ENCODE measurements at places on chromosomes 5 and 9.

- no peaks in the 10 kb centered on the region for H3K36me3 ChIP-seq
- H3K4me1 ChIP-seq: peaks cover 9% of the 10 kb centered on the region
- H3K27me3 ChIP-seq: no peaks in the 10 kb centered on the region
These were observed 296.5 kb downstream of the MAST4 start for GRCh38 chr5:66892716-66893115.

- no peak overlapping the region for H3K4me3 ChIP-seq
- H3K27ac ChIP-seq: no peak overlapping the region
- H3K4me1 ChIP-seq: no peaks in the 10 kb centered on the region
- no peaks in the 10 kb centered on the region for H3K36me3 ChIP-seq
These were observed 331.5 kb upstream of the GRIN3A start for GRCh38 chr9:102069969-102070368.

- H3K4me3 ChIP-seq: no peak overlapping the region
- H3K27me3 ChIP-seq: no peaks in the 10 kb centered on the region
- H3K27ac ChIP-seq: no peak overlapping the region
- no peak for DNase-seq
These were observed 205.9 kb upstream of the IL12B start for GRCh38 chr5:159536166-159536565.

GRCh38 chr9:116152941-116153764 lies 438 bp upstream of the PAPPA start:
- H3K4me3 ChIP-seq: peak overlapping the region; percentile 49
- H3K27ac ChIP-seq: no peak overlapping the region
- peaks cover 13% of the 10 kb centered on the region for H3K4me1 ChIP-seq
- DNase-seq: no peak
- peaks cover 35% of the 10 kb centered on the region for H3K27me3 ChIP-seq

DNA sequence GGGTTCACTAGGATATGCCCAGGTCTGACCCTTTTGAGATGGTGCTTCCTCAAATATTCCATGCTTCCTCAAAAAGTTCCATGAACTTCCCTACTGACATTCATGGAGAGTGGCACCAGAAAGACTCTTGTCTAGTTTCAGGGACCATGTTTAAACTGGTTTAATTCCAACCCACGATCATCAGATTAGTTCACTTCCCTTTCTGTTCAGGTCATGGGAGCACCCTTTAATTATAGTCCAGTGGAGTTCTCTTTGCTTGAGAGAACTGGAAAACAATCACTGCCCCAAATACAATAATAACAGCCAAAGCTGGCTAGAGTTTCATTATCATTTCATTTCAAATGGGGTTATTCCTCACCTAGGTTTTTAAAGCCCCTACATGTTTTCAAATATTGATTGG lies 9.7 kb upstream of the ERBIN start:
- no peak for DNase-seq
- no peak overlapping the region for H3K4me3 ChIP-seq
- H3K27ac ChIP-seq: no peak overlapping the region

DNA sequence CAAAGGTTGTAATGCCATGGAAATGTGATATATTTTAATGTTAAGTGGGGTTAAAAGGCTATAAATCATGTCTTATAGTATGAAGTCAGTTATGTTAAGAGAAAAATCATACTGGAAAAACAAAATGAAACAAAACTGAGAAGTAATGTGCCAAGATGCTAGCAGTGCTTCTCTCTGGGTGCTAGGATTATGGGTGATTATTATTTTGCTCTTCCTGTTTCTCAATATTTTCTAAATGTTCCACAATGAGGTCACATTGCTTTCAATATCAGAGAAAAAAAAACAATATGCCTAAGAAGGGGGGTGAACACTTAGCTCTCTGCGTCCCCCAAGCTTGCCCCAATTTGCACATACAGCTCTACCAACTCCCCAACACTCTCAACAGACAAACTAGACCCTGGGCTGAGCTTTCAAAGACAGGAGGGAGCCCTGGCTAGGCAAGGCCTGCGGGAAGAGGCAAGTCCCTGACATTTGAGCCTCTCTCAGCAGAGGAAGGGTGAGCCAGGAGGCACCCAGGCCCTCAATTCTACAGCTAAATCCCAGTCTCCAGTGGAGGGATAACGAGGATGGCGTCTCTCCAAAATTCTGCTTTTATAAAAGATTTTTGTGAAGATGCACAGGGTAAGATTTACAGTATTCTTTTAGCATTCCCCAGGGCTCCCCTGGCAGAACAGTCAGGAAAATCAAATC lies 24.4 kb downstream of the WHRN start:
- H3K27ac ChIP-seq: no peak overlapping the region
- no peak overlapping the region for H3K4me3 ChIP-seq
- H3K4me1 ChIP-seq: no peaks in the 10 kb centered on the region
- DNase-seq: no peak
- H3K27me3 ChIP-seq: no peaks in the 10 kb centered on the region
- no peaks in the 10 kb centered on the region for H3K36me3 ChIP-seq

- no peak for DNase-seq
- H3K36me3 ChIP-seq: no peaks in the 10 kb centered on the region
- no peaks in the 10 kb centered on the region for H3K27me3 ChIP-seq
- H3K4me3 ChIP-seq: no peak overlapping the region
- no peak overlapping the region for H3K27ac ChIP-seq
These were observed 172.3 kb downstream of the GNA14 start for GRCh38 chr9:77475641-77476473.

GRCh38 chr5:14396066-14396465 lies 185.5 kb upstream of the OTULINL start:
- peaks cover 3% of the 10 kb centered on the region for H3K36me3 ChIP-seq
- DNase-seq: no peak
- H3K4me1 ChIP-seq: peaks cover 3% of the 10 kb centered on the region

GRCh38 chr5:126253406-126253805 lies 169.8 kb upstream of the GRAMD2B start:
- no peak overlapping the region for H3K27ac ChIP-seq
- H3K27me3 ChIP-seq: no peaks in the 10 kb centered on the region
- no peaks in the 10 kb centered on the region for H3K36me3 ChIP-seq
- no peak for DNase-seq
- no peaks in the 10 kb centered on the region for H3K4me1 ChIP-seq

- no peak overlapping the region for H3K27ac ChIP-seq
- no peaks in the 10 kb centered on the region for H3K4me1 ChIP-seq
- no peak overlapping the region for H3K4me3 ChIP-seq
- H3K27me3 ChIP-seq: no peaks in the 10 kb centered on the region
- H3K36me3 ChIP-seq: no peaks in the 10 kb centered on the region
These were observed 257.1 kb downstream of the SAXO1 start for GRCh38 chr9:18775930-18776329.

DNA sequence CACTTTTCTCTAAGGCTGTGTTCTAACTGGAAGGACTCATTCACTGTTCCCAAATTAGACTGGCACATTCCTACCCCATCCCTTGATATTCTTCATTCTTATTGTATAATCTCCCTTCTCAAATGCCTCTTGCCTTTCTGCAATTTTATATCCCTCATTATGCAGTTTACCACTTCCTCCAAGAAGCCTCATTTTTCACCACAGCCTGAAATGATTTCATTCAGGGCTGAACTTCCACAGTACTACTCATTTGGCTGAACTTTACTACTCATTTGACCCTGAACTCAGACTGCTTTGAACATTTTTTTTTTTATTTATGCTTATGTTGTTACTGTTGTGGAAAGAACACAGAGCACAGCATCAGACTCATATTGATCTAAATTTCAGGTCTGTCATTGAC lies 32.7 kb downstream of the GRIA1 start:
- no peak overlapping the region for H3K4me3 ChIP-seq
- no peak overlapping the region for H3K27ac ChIP-seq
- no peaks in the 10 kb centered on the region for H3K36me3 ChIP-seq
